ENCODE measurements at places on chromosomes 3 and 15.

- peak; percentile 43 for DNase-seq
Observed at GRCh38 chr3:124995460-124995994, 60.3 kb downstream of the HEG1 start.

GRCh38 chr15:76196269-76197231, 114.7 kb downstream of the ETFA start:
- no peak for DNase-seq

GRCh38 chr3:83524901-83525300, 1433.9 kb upstream of the CADM2 start:
- DNase-seq: no peak

GRCh38 chr3:46861605-46862368, 1.5 kb downstream of the MYL3 start:
- DNase-seq: no peak

- no peak for DNase-seq
Observed at GRCh38 chr15:89402518-89402805, 67.8 kb upstream of the POLG start.

DNA sequence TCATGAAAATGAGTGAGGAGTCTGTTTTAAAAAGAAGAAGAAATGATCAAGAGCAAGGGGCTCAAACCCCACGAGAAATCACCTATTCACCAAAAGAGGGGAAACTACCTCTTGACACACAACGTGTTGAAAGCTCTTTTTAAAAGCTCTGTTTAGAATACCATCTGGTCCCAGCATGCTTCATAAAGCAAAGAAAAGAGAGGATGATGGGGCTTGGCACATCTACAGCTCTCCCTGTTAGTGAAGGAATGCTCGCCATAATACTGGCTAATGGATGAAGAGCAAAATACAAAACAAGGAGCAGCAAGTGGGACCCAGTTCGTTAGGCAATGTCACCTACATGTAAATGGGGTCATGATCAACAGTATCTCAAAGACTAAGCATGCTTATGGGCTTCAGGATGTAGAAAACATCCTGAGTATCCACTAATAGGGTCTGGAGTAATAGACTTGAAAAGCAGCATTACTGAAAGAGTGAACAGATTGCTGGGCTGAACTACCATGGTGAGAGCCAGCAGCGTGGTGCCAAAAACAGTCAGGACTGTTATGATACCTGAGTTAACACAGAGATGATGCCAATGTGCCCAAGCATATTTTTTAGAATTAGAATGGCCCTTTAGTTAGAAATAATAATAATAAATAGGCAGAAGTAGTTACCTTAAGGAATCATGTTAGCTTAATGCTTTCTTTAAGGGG, 159.7 kb upstream of the POU1F1 start:
- DNase-seq: no peak

- DNase-seq: no peak
Observed at GRCh38 chr3:127770671-127771355, 51.5 kb downstream of the MGLL start.

- no peak for DNase-seq
Observed at GRCh38 chr3:107953722-107954121, 137.1 kb downstream of the CD47 start.

- no peak for DNase-seq
Observed at GRCh38 chr15:29933042-29933803, 111.0 kb upstream of the TJP1 start.

DNA sequence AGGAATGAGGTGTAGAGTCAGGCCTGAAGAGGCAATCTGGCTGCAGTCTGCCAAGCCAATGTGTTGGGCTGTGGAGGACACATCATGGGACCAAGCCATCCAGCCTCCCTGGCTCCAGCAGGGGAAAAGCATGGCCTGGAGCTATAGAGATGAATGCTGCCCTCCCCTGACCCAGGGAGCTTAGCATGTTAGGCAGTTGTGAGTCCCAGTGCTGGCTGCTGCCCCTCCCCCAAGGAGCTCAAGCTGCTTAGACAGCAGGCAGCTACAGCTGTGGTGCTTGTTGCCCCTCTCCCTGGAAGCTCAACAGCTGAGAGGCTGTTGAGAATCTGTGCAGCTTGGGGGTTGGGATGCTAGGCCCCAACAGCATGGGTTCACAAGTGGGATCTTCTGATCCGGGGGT, 85.6 kb upstream of the DNAJC19 start:
- no peak for DNase-seq

DNA sequence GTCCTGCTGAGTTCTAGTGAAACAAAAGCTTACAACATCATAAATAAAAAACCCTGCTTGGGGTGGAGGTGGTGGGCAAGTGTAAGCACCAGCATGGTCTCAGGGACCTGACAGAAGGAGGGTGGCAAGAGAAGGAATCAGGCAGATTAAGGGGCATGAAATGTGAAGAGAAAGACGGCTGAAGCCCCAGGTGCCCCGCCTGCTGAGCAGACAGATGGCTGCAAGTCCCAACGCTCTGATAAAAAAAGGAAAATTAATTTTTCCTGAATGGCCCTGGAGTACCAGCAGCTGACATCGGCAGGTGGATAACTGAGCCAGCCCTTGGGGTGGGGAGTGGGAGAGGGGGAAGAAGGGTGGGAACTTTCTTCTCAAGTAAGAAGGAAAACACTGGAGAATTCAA, 137.9 kb downstream of the XXYLT1 start:
- no peak for DNase-seq

GRCh38 chr3:158773845-158774830, 27.7 kb upstream of the MFSD1 start:
- no peak for DNase-seq

- peak; percentile 45 for DNase-seq
Observed at GRCh38 chr3:97821287-97821773, 481 bp upstream of the CRYBG3 start.

DNA sequence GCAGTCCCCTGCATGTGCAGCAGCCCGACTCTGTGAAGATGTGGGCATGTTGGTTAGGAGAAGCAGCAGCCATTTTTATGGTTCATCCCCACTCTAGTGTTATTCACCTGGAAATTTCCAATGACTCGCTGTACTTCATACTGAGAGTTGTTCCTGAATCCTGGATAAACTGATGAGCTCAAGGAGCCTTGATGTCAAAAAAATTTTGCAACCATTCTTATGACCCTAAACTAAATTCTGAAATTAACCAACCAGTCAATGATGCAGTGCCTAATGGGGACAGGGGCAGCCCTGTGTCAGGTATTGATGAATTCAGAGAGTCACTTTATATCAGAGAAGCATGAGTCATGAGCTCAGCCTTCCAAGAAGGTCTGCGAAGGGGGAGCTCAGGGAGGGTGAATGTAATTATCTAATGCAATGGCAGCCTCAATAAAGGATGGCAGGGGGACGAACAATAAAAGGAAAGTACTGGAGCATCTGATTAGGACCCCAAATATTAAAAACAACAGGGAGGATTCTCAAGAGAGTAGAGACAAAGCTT, 108.4 kb upstream of the VEPH1 start:
- no peak for DNase-seq

- DNase-seq: no peak
Observed at GRCh38 chr15:90126596-90127435, 24.5 kb upstream of the IDH2 start.

- DNase-seq: no peak
Observed at GRCh38 chr3:127711021-127711695, 38.4 kb downstream of the ABTB1 start.

DNA sequence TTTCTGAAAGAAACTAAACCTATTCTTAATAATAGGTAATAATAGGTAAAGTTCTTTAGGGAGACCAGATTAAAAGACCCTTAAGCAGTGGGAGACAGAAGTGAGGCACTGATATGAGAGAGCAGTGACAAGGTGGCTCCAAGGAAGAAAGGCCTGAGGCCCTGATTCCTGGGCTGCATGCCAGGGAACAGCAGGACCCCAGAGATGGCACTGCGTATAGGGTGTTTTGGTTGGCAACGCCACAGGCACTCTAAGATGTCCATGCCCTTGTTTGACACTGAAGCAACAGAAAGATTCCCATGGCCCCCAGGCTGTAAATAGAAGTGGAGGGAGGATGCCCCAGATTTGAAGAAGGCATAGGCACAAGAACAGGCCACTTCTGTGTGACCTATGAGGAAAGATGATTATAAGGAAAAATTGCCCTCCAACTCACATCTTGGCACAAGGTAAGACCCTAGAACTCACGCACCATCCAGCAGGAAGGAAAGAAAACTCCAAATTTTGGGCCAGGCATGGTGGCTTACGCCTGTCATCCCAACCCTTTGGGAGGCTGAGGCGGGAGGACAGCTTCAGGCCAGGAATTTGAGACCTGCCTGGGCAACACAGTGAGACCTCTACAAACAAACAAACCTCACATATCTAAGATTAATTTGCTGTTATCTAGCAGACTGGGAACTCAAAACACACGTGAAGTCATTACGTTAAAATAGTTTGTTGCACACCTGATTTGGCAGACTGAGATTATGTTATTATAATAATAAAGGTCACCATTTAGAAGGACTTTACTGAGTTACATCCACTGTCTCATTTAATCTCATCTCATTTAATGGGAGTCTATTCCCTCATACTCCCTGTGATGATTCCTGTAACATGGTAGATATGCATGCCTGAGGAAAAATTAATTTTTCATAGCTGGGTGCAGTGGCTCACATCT, 10.5 kb upstream of the BLM start:
- no peak for DNase-seq

GRCh38 chr3:69357196-69357595, 28.7 kb downstream of the FRMD4B start:
- DNase-seq: no peak

DNA sequence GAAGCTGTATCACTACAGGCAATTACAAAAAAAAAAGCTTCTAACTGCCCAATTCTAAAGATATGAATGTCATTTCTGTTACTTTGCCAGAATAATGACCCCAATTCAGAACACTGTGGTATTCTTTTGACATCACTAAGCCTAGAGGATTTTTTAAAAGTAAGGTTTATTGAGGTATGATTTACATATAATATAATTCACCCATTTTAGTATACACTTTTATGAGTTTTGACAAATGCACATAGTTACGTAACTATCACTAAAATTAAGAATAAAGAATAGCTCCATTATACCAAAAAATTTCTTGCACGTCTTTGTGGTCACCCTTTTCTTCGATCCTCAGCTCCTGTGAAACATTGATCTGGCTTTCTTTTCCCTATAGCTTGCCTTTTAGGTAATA, 74.0 kb upstream of the PLSCR5 start:
- no peak for DNase-seq

DNA sequence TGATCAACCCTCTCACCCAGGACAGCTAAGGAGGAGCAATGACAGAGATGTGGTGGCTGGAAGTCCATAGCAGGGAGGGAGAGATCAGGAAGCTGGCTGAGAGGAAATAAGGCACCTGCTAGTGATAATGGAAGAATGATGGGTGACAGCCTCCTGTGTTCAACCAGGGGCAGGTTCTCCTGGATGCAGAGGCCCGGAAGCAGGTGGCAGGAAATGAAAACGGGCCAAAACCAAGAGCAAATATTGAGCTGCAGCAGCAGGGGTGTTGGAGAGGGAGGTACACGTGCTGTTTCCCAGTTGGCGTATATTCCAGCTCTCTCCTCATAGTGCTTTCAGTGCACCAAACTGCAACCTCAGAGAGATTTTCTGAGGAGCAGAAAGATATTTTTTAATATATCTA, 213.4 kb upstream of the TBL1XR1 start:
- DNase-seq: no peak

DNA sequence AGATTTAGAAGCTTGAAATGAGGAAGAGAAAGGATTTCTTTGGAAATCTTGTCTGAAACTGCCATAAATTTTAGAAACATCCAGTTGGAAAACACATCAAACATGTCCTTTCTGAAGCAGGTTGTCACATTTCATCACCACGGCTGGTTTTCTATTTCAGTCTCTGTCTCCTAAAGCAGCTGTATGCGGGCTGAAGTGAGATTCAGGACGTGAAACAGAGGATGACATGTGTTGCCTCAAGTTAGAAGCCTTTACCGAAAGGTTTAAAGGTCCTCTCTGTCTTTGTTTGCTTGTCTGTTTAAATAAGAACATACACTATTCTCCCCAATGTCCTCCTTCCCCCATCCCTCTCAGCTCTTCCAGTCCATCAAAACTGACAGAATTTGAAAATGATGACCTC, 141.9 kb downstream of the SQOR start:
- DNase-seq: no peak

DNA sequence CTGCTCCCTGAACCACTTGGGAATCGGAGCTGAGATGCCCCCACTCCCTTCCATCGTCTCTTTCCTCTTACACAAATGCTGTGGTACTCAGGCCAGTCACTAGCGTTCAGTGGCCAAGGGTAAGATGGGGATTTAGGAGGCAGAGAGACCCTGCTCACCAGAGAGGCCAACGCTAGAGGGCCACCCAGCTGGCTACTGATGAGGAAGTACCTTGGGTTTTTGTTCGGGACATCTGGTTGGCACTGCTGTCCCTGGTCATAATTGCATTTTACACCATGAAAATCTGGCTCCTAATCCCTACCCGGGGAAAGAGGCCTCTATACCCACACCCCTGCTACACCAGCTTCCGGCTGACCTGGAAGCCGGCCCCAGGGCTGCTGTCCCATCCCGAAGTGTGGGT, 7.7 kb downstream of the MAP6D1 start:
- no peak for DNase-seq

DNA sequence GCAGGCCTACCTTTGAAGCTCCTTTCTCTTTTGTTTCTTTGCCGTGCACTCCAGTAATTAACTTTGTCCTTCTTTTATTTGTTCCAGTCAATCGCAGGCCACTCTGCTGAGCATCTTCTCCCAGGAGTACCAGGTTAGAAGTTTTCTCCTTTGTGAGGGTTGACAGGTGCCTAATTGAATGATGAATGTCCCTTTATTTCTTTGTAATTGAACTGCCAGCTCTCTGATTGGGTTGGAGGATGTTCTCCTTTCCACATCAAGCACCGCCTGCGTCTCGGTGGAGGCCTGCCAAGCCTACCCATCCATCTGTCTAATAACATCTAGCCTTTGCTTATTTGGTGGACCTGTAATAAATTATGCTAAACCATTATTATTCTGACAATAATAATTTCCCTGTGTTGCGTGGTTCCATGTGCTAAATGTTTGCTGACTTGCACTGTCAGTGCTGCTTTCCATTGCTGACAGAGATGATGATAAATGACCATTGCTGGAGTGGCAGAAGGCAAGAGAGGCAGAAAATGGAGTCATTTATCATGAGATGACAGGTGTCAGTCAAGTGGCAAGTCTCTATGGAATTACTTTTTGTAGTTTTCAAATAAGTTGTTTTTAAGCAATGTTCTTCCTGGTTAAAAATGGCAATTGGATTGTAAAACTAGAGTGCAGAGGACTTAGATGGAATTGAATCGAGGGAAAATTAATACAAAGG, 64.9 kb downstream of the CDIN1 start:
- DNase-seq: no peak

DNA sequence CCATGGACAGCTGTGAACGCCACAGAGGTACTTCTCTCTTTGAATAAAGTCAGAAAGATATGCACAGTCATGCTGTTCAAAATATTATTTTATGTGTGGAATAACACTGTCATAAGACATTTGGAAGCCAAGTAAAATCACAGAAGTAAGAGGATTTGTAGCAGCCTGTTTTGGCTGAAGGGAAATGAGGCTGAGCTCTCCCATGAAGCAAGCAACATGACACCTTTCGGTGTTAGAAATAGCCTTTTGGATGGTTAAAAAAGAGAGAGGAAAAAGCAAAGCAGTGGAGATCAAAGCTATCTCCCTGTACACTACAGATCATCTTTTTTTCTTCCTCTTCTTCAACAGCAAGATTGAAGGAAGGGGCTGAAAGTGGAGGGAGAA, 755.3 kb downstream of the ROBO1 start:
- no peak for DNase-seq

GRCh38 chr15:27871078-27871901, 227.8 kb downstream of the OCA2 start:
- no peak for DNase-seq
